HCT116 (cell line): ENCODE measurements at places on chromosomes 11 and 22.

DNA sequence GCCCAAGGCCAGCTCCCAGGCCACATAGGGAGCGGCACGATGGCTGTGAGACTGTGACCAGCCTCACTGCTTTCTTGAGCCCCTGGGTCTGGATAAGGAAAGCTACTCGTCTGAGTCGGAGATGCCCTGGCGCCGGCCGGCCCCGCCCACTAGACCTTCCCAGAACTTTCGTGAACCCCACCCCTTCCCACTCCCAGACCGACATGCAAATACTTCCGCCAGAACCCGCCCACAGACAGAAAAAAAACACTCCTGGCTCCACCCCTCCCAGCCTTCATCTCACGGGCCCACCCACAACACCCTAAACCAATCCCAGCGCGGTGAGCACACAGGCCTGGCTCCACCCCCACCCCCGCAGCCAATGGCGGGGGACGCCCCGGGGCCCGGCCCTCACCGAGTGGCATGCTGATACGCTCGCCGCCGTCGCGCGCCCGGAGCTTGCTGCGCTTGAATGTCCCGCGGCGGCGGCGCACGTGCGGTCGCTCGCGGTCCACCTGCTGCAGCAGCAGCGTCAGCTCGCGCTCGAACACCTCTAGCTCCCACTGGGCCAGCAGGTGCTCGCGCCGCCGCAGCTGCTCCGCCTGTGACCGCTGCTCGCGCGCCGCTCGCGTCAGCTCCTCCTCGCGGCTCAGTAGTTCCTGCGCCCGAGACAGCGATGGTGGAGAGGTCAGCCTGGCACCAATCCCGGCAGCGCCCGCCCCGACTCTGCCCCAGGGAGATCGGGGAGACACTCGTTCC is 7.0 kb downstream of the MAP3K11 start:
- H3K27ac ChIP-seq = peak overlapping the region; percentile 67
- DNase-seq = peak; percentile 89
- H3K4me1 ChIP-seq = peaks cover 8% of the 10 kb centered on the region; the same call in 1 of the 2 replicates
- peaks cover 20% of the 10 kb centered on the region; the same call in 1 of the 2 replicates for H3K36me3 ChIP-seq
- no peaks in the 10 kb centered on the region for H3K27me3 ChIP-seq
- H3K4me3 ChIP-seq = peak overlapping the region; percentile 7; the same call in 1 of the 2 replicates

- H3K27ac ChIP-seq = no peak overlapping the region
- DNase-seq = peak; percentile 51
- peak overlapping the region; percentile 12 for H3K4me3 ChIP-seq
- H3K36me3 ChIP-seq = no peaks in the 10 kb centered on the region
Observed at GRCh38 chr11:76207642-76208401, 1.5 kb upstream of the WNT11 start.

DNA sequence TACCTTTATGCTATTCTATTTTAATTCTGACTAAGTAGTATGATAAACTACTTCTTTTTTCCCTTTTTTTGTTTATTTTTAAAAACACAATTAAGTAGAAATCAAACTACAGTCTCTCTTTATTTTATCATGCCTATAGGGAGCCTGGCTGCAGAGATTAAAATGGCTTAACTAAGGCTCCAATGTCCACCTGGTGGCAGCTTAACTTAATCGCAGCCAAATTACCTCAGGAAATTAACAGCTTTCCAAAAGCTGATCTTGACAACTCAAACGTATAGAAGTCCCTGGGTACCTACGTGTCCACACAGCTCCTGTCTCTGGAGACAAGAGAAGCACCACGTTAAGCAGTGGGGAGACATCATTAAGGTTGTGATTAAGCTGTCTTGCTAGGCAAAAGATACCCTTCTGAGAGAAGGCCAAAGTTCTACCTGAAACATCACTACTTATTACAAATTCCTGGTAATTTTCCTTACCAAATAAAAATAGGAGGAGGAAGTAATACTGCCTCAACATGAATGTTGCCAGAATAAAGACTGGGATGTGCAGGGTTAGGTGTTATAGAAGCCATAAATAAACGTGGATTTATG is 63.2 kb upstream of the SNX19 start:
- no peaks in the 10 kb centered on the region for H3K4me1 ChIP-seq
- no peaks in the 10 kb centered on the region for H3K36me3 ChIP-seq
- no peak overlapping the region for H3K27ac ChIP-seq
- peaks cover 7% of the 10 kb centered on the region; the same call in 1 of the 2 replicates for H3K27me3 ChIP-seq
- no peak overlapping the region for H3K4me3 ChIP-seq
- DNase-seq = no peak

DNA sequence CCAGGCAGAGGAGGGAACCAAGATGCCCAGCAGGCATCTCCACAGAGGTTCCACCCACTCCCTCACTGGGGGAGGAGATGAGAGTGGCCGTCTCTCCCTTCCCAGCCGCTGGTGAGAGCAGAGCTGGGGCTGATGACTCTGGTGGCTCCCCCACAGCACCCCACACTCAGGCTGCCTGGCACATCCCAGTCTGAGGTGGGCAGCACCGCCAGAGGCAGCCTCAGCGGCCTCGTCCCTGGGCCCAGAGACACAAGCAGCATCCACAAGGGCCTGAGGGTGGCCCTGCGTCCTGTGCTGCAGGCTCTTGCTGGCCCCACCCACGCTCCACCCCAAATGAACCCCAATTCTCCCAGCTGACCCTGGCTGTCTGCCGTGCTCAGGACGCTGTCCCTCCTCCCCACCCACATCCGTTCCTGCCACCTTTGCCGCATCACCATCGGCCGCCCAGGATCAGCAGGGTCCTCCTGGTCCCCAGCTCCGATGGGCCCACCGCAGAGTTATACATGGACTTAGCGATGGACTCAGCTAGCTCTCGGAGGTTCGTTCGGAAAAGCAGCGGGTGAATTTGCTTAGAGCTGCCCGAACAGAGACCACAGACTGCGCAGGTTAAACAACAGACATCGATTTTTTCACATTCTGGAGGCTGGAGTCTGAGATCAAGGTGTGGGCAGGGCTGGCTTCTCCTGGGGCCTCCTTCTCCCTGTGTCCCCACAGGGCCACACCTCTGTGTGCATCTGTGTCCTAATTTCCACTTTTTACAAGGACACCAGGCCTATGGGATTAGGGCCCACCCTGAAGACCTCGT is 20.2 kb upstream of the CTSD start:
- no peaks in the 10 kb centered on the region for H3K27me3 ChIP-seq
- no peaks in the 10 kb centered on the region for H3K36me3 ChIP-seq
- no peak overlapping the region for H3K4me3 ChIP-seq
- H3K4me1 ChIP-seq = peaks cover 2% of the 10 kb centered on the region; the same call in 1 of the 2 replicates

- no peak overlapping the region for H3K27ac ChIP-seq
- no peaks in the 10 kb centered on the region for H3K4me1 ChIP-seq
- peaks cover 37% of the 10 kb centered on the region for H3K36me3 ChIP-seq
- DNase-seq = no peak
Observed at GRCh38 chr11:63896071-63896470, 20.9 kb downstream of the RCOR2 start.

GRCh38 chr11:68302670-68303069 is 9.7 kb upstream of the LRP5 start:
- peak overlapping the region; percentile 54 for H3K27ac ChIP-seq
- H3K4me3 ChIP-seq = no peak overlapping the region
- peak; percentile 39 for DNase-seq
- H3K36me3 ChIP-seq = no peaks in the 10 kb centered on the region
- H3K27me3 ChIP-seq = no peaks in the 10 kb centered on the region

- peaks cover 9% of the 10 kb centered on the region for H3K4me1 ChIP-seq
- DNase-seq = no peak
- no peaks in the 10 kb centered on the region for H3K27me3 ChIP-seq
Observed at GRCh38 chr11:117830072-117830471, 5.5 kb upstream of the FXYD2 start.

DNA sequence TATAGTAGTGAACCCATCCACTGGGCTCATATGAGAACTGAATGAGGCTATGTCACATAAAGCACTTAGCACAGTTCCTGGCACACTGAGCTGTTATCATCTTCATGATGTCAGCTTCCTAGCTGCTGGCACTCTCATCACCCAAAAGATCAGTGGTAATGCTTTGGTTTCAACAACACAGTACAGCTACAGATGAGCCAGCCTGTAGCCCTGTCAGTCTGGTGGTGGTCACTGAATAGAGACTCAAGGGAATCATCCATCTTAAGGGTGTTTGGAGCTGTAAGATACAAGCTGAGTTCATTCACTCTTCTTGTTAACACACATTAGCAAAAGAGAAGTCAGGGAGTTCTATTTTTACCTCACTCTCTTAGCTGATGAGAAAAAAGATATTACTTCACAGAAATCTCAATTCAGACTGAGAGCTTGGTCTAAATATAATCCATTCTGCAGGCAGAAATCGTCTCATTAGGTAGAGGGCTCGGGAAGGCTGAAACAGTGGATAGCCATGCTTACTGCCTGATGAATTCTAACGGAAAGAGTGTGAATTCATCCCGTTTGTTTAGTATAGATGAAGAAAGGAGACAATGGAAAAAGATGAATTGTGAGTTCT is 6.3 kb upstream of the SLC1A2 start:
- no peak overlapping the region for H3K27ac ChIP-seq
- no peaks in the 10 kb centered on the region for H3K4me1 ChIP-seq

- DNase-seq = no peak
- H3K36me3 ChIP-seq = no peaks in the 10 kb centered on the region
- H3K27me3 ChIP-seq = no peaks in the 10 kb centered on the region
- H3K4me3 ChIP-seq = no peak overlapping the region
- H3K4me1 ChIP-seq = no peaks in the 10 kb centered on the region
- no peak overlapping the region for H3K27ac ChIP-seq
Observed at GRCh38 chr11:110081462-110082376, 11.5 kb upstream of the ZC3H12C start.

DNA sequence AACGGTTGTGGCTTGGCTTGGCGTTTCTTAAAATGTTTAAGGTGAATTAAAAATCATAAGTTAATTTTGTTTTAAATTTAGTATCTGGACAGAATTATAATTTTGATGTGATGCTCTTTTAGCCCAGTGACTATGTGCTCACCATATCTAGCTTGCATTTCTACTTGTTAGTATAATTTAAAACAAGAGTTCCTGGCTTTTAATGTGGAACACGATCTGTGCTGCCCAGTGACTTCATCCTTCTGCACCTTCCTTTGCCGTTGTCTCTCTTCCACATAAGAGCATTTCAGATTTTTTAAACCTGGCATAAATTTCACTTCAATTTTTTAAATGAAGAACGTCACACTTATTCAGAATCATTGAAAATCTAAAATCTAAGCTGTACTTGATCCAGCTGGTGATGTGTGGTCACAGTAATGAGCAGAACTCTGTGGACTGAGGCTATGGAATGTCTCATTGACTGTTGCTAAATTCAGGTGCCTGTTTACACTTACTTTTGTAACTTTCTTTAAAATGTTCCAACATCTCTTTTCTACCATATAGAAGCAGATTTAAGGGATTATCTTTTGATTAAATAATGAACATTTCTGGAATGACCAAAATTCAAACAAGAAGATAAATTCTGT is 75.4 kb upstream of the ADSL start:
- DNase-seq = no peak
- no peaks in the 10 kb centered on the region for H3K27me3 ChIP-seq
- no peak overlapping the region for H3K27ac ChIP-seq
- H3K4me3 ChIP-seq = no peak overlapping the region

DNA sequence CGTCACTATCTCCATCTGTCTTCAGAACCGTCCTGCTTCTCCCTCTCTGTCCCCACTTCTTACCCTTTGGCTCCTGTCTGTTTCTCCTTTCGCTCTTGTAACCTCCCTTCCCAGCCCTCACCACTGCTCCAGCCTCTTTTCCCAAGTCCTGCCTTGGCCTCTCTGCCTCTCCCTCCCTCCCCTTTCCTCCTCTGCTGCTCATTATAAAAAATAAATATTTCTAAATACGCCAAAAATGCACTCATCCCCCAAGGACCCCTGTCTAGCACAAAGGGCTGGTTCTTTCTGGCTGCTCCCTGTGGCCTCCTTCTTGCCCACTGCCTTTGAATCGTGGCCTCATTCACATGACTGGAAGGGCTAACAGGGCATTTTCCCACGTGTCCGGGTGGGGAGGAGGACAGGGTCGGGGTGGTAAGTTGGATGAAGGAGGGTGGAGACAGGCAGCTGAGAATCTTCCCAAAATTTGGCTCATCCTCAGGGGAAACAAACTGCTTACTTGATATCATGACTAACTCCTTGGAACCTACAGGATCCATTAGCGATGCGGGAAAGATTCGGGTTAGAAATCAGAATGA is 26.4 kb upstream of the OAF start:
- H3K27me3 ChIP-seq = no peaks in the 10 kb centered on the region; the same call in 1 of the 2 replicates
- no peak for DNase-seq
- H3K4me1 ChIP-seq = no peaks in the 10 kb centered on the region
- no peak overlapping the region for H3K27ac ChIP-seq
